ENCODE measurements at places on chromosomes 7 and 10. TPM values are rescaled to one million over a fixed set of nuclear protein-coding genes. Genes with fewer than 3 reads are reported as not detected.
A peak's percentile ranks its signal among the peaks of the same experiment; 100 is the strongest.

DNA sequence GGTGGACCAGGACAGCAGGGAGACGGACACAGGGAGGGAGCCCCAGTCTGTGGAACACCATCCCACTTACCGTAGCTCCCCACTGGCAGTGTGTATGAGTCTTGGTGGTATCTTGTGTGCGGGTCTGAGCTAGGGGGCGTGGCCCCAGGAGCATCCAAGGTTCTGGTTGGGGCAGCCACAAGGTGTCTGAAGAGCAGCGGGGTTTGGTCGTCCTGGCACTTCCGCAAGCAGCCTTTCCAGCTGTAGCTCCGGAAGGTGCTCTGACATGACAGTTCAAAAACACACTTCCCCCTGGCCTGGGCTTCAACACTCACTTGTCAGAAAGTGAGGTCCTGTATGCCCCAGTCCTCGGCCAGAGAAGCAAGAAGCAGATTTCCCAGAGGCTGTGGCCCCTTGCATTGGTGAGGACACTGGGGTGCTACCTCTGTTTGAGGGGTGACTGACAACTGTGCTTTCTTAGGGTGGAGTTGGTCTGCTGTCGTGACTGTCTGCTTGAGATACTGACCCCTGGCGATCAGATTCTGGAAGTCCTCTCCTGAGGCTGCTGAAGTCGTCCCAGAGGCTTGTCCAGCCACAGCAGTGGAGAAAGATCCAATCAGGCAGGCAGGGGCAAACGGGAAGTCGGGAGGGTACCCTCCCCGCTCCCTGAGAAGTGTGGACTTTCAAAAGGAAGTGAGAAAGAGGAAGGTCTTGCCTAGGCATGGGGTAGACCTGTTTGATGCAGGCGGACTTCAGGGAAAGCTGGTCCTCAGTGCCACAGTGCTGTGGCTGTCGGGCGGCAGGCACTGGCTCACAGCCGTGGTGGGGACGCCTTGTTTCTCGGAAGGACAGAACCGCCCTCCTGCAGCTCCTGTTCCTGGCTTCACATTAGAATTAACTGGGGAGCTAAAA lies 51.4 kb upstream of the PFKFB3 start:
- DNase-seq = peak; percentile 62

DNA sequence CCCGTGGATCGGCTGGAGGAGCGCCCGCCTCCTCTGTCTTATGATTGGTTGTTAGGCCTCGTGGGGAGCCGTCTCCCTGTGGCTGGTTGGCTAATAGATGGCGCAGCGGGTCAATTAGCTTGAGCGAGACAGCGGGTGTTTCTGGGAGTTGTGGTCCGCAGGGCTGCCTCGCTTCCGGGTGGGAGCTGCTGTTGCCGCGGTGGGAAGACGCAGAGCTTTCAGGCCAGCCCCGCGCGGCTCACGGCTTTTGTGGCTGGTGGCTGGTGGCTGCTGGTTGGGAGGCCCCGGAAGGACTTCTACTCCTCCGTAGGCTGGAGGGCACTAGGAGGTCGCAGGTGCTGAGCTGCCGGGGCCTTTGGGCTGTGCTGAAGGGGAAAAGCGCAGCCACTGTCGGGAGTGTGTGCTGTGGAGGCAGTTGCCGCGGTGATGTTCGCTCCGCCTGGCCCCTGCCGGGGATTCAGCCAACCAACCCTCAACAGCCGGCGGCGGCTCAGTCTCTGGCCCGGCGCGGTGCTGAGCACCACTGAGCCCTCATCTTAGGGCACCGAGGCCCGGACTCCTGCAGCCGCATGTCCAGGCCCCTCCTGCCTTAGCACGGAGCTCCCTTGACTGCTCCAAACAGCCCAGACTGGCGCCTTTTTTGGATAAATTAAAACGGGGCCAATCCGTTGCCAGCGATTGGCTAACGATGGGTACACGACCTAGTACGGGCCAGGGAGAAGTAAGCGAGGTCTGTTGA lies 652 bp upstream of the C10orf143 start:
- peak; percentile 99 for DNase-seq

- no peak for DNase-seq
These were observed 4.5 kb upstream of the LRMDA start for GRCh38 chr10:75426880-75427279.

DNA sequence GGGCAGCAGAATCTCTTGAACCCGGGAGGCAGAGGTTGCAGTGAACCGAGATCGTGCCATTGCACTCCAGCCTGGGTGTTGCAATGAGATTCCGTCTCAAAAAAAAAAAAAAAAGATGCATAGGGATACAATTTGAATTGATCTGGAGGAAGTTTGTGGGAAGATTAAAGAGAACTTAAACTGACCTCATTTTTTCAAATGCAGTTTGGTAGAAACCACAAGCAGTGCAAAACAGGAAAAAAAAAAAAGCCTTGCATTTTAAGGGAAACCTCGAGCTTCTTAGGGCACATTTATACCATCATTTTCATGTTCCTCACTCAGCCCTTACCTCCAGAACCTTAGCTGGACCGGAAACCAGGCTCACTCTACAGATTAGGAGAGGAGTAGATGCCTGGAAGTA lies 2.8 kb downstream of the KCTD7 start:
- DNase-seq = no peak

GRCh38 chr10:115982526-115982925 lies 290.5 kb downstream of the GFRA1 start:
- DNase-seq = no peak

GRCh38 chr7:69517985-69518704 lies 80.1 kb upstream of the AUTS2 start:
- no peak for DNase-seq

DNA sequence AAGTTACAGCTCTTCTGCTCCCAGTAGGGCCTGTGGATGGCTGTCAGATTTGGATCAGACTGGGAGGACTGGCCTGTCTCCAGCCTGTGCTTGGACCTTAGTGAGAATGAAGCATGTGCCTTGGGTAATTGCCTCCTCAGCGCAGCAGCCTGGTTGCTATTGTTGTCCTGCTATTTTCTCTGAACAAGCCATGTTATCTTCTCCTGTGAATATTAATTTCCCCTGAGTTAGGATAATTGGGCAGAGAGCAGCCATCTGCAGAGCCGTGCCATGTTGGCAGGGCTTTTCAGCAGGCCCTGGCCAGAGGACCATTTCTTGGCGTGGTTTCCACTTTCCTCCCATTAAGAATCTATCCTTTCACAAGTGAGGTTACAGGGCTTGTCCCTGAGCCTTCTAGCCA lies 497.3 kb downstream of the SORCS3 start:
- DNase-seq = no peak

- no peak for DNase-seq
These were observed 729.9 kb downstream of the ZWINT start for GRCh38 chr10:55631071-55631654.

CDH23 gene
- total RNA-seq = 0.16 TPM

TNRC18 gene
- total RNA-seq = 32.3 TPM

STRA8 gene
- total RNA-seq = not detected

JCAD gene
- 13.2 TPM for total RNA-seq

TDRD1 gene
- total RNA-seq = 0.51 TPM

CLDN15 gene
- total RNA-seq = 3.8 TPM

All from myocyte (in vitro differentiated cells).